NCI-H774 (cell line): ENCODE measurements at places on chromosomes 12 and 14.

DNA sequence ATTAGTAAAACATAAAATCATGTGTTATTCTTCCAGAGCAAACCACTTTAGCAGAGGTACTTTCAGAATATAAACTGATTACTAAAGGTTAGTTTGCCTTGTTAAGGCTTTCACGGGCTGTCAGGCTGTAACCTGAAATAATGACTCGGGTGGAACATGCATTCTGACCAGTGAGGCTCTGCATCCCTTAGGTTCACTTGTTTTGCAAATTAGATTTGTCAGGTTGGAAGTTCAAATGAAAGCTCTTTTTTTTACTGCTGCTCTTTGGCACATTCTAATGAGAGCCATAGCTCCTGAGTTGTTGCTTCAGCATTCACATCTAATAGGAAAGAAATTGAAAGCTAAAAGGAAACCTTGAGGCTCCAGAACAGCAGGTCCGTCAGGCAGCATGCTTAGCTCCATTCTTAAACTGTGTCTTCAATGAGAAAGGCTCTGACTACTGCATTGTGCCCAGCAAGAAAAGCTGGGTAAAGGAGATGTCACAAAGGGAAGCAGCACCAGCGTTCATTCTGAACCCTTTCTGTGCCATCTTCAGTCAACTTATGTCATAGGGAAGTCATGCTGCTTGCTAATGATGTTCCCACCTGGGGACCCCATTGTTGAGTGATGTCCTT is 445.5 kb upstream of the FBXO33 start:
- DNase-seq = no peak

DNA sequence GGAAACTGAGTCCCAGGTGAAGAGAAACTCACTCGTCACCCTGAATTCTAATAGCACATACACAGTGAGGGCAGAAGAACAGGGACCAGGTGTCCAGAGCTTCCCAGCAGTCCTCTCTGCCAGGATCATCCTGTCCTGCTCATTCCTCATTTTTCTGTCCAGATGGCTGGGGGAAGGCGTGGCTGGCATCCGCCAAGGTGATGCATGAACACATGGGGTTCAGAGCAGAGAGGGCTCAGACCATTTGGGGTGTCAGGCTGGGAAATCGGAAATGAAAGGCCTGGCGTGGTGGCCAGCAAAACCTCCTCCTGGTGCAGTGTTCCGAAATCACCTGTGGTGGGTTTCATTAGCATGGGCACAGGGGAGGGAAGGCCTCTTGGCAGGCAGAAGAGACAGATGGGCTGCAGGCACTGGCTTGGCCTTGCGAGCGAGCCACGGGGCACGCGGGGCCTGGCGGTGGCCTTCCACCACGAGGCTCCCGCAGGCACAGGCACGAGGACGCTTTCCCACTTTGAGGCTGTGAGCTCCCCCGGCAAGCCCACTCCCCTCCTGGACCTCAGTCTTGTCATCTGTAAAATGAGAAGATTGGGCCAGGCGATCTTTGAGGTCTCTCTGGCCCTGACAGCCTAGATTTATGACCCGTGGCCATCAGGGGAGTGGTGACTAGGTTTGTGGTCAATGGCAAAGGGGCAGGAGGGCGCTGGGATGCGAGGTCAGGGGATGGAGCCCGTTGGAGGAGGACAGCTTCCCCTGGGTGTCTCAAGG is 68.5 kb downstream of the TSPAN9 start:
- no peak for DNase-seq

GRCh38 chr12:112778400-112778799 is 13.1 kb upstream of the RPH3A start:
- DNase-seq = no peak

DNA sequence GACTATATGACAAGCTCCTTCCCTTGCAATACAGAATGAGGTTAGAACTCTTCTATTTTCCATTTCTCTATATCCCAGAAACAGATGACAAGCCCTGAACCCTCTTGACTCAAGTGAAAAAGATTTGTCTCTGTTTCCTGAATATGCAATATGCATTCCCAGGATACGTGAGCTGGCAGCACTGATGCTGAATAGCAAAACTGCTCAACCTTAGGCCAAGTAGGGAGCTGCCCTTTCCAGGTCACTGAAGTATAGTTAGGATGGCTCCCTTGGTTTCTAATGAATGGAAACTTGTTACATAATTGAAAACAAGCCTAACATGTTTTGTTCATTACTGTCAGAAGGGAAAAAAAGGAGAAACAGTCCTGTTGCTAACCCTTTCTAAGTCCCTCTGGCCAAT is 47.9 kb upstream of the PLEKHG7 start:
- no peak for DNase-seq

- DNase-seq = peak; percentile 82
Observed at GRCh38 chr12:123105211-123105826, 45.6 kb downstream of the PITPNM2 start.

DNA sequence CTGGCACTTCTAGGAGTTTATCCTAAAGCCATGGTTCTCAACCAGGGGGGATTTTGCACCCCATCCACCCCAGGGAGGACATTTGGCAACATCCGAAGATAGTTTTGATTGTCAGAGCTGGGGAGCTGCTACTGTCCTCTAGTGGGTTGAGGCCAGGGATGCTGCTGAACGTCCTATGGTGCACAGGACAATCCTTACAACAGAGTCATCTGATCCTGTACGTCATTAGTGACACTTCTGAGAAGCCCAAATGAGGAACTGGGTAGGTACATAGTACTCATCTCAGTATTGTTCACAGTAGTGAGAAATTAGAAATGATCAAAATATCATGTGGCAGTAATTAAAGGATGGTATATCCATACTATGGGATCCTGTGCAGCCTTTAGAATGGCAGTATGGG is 185.1 kb downstream of the CHST11 start:
- DNase-seq = no peak

GRCh38 chr12:1845427-1845826 is 25.1 kb downstream of the LRTM2 start:
- no peak for DNase-seq

- no peak for DNase-seq
Observed at GRCh38 chr14:89811954-89812575, 142.5 kb downstream of the EFCAB11 start.

GRCh38 chr12:51863363-51863932 is 14.9 kb upstream of the FIGNL2 start:
- DNase-seq = no peak

GRCh38 chr12:124968656-124969055 is 20.3 kb downstream of the DHX37 start:
- DNase-seq = no peak

DNA sequence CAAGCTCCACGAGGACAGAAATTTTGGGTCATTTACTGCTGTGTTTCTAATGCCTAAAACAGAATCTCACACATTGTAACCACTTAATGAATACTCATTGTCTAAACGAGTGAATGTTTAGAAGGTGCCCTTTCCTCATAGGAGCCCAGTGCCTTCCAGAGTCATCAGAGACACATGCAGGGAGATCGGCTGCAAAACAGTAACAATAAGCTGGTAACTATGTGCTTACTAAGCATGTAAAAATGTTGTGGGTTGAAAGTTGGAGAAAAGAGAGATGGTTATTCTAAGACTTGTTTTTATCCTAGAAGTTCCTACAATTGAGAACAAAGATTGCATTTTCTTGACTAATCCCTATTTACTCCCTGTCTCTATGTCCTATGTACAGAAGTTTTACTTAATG is 7.4 kb downstream of the TESPA1 start:
- no peak for DNase-seq

- DNase-seq = no peak
Observed at GRCh38 chr14:69317102-69317755, 57.3 kb downstream of the GALNT16 start.

DNA sequence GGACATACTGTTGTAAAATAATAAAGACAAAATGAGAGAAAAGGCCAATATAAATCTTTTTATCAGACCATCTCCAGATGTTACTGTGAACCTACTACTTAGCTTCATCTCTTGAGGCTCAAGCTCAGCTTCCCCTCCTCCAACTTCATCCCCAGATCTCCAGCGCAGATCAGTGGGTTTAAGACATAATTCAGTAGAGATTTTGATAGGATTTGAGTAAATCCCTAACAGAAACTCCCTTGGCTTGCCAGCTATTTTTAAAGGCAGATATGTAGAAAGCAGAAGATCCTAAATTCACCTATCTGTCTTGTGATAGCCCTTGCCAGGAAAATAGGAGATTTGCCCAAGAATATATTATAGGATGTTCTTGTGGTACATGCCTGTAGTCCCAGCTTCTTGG is 236.7 kb downstream of the FBXL14 start:
- DNase-seq = no peak

DNA sequence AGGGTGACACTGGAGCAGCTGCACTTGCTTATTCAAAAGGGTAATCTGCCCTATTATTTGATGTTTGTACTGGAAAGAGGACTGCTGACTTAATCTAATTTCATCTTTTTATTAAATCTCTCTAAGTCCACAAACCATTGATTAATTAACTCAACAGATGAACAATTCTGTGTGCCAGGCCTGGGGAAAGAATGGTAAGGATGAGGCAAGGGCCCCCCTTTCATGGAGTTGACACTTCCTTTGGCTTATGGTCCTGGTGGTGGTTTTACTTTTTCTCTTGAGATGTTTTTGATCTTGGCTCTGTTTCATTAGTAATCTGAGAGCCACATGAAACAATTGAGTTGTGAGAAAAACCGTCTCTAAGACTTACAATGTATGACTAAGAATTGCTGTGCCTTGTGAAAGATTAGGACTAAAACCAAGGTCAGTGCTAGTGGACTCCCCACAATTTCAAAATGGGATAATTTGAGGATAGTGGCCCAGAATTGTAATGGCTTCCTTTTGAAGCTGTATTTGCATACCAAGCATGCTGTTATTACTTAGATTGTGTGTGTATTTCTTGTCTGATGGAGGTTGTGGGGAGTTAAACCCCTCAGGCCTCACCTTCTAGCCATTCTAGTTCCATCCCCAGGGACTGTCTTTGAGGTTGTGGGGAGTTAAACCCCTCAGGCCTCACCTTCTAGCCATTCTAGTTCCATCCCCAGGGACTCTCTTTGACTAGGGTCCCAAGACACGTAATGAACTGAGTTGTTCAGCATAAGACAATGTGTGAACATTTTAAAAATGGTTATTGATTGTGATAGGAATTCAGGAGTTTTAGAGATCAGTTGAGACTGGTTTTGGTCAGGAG is 52.5 kb upstream of the EVL start:
- DNase-seq = no peak

- no peak for DNase-seq
Observed at GRCh38 chr12:53128780-53129569, 25.7 kb downstream of the SOAT2 start.

GRCh38 chr12:6367065-6367968 is 8.0 kb downstream of the SCNN1A start:
- no peak for DNase-seq

DNA sequence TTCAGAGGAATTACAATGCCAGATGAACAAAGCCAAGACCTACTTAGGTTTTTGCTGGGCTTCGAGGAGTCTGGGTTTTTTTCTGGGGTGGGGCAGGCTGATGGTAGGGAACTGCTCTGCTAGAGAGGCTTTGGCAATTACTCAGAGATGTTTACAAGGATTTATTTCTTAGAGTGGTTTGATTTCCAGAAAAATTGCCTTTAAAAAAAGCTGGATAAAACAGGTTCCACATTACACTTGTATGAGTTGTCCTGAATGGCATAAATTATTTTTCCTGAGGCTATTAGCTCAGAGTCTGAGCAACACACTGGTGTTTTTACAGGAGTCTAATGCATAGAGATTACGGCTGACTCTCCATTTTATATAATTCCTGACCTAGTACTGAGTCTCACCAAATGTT is 118.5 kb upstream of the FRMD6 start:
- no peak for DNase-seq

DNA sequence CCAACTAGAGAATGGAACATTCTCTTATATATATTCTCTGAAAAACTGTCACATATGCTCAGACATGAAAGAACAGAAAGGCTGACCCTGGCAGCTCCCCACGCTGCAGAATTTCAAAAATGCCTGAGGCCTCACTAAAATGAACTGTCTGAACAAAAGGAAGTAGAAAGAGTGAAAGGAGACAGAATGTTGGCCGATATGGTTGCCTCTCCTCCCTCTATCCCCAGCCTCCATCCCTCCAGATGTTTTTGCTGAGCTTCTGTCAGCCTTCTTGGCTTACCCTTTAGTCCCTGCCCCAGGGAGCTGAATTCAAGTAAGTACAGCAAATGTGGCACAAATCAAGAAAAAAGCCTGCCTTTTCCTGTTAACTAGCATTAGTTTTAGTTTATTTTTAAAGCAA is 6.9 kb downstream of the SMCO2 start:
- no peak for DNase-seq

DNA sequence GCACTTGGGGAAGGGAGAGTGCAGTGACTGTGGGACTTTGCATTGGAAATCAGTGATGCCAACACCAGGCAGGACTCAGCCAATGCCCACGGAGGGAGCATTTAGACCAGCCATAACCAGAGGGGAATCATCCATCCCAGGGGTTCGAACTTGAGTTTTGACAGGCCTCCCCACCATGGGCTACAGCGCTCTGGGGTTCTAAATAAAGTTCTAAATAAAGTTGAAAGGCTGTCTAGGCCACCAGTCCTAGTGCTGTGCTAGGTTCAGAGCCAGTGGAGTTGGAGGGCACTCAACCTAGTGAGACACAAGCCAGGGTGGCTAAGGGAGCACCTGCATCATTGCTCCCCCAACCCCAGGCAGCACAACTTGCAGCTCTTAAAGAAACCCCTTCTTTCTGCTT is 82.0 kb upstream of the SLC38A4 start:
- no peak for DNase-seq

GRCh38 chr12:89350630-89351488 is 1.4 kb downstream of the DUSP6 start:
- DNase-seq = no peak
